Transverse colon (tissue), 4 donors: ENCODE measurements at places on chromosomes 2 and 18. TPM values are rescaled to one million over a fixed set of nuclear protein-coding genes. Genes with fewer than 3 reads are reported as not detected.

DNA sequence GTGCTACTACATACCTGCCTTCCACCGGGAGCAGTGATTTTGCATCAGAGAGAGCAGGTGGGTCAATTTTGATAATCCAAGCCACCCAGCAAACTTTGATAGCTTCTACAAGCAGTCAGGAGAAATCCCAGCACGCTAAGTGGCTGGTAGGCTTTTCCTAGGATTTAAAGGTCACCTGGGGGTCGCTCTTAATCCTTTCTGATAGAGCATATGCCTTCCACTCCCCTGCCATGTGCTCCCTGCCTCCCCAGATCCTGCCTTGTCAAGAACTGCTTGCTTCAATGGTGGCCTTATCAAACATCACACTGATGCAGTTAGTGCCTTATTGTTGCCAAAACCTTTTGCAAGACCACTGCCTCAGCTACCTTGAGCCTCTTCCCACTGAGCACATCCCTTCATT is 462.3 kb upstream of the MEX3C start:
- DNase-seq: no peak

DNA sequence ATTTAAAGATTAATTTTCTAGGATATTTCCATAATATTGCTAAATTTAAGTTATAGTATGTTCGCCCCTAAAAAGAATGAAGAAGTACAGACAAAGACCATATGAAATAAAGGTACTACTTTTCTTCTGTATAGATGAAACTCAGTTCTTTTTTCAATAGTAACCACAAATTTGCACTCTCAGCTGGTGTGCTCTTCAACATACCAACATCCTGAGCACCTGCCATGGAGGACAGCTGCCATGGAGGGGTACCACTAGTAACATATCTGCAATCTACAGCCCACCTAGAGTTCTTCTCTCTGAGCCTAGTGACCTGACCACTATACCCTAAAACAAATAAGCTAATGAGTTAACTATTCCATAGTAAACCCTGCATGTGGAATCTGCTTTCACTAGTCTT is 36.8 kb upstream of the ERCC3 start:
- no peak for DNase-seq

GRCh38 chr18:70041459-70042050 is 93.9 kb upstream of the CD226 start:
- no peak for DNase-seq

SMAD4 gene
- total RNA-seq: 77.1 TPM
